Right forelimb (tissue), 1 donor: ENCODE measurements at places on chromosomes 5 and 9.

DNA sequence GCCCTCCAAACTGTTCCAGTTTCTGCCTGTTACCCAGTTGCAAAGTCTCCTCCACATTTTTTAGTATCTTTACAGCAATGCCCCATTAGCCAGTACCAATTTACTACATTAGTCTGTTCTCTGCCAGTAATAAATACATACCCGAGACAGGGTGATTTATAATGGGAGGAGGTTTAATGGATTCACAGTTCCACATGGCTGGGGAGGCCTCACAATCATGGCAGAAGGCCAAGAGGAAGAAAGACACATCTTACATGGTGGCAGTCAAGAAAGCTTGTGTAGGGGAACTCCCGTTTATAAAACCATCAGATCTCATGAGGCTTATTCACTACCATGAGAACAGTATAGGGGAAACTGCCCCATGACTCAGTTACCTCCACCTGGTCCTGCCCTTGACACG, 600.7 kb upstream of the CDH6 start:
- no peak for DNase-seq

DNA sequence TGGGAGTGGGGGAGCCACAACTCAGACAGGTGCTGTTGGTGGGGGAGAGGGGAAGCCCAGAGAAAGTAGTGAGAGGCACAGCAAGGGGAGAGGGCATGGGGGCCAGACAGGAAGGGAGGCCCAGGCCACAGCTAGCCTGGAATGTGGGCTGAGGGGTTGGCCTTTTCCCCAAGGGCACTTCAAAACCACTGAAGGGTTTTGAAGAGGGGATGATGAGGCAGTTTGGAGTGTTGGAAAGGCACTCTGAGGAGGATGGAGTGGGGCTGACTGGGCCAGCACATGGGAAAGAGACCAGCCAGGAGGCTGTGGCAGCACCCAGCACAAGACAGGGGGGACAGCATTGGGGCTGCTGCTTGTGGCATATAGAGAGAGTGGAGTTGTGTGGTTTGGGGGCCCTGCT, 3.8 kb downstream of the PSD2 start:
- no peak for DNase-seq

- no peak for DNase-seq
These were observed 90.0 kb downstream of the PCSK1 start for GRCh38 chr5:96343094-96343493.

DNA sequence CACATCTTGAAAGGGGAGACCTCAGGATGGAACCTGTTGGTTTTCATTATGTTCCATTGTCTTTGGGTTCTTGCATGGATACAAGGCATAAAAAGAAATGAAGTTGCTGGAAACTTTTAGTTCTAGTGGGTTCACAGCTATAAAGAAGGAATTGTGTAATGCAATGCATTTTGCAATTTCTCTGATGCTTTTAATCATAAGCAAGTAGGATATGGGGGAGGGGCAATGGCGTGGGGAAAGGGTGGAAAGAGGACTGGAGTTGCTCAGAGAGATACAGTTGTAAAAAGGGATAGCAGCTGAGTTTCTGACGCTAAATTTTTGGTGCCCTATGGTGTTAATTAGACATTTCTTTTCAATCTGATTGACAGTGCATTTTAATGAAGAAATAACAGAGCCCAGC, 88.6 kb upstream of the FANCC start:
- DNase-seq: no peak
